ENCODE measurements at places on chromosomes 4 and X. TPM values are rescaled to one million over a fixed set of nuclear protein-coding genes. Genes with fewer than 3 reads are reported as not detected.
A peak's percentile ranks its signal among the peaks of the same experiment; 100 is the strongest.

RGN gene
- 15.8 TPM for polyA plus RNA-seq

DNA sequence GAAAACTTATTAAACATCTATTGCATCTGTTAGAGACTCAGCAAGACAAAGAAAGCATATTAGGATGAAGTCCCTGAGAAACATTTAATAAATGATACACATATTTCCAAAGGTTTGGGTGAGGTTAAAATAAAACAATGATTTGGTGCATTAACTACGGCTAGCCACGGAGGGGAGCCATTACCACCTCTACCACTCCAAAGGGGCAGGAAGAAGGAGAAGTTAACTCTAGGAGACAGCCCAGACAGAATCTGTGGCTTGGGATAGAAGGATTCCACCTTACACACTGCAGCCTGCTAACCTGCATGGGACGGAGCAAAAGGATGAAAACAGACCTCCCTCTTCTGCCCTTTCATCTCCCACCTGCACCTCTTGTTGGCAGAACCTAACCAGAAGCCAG, 189.1 kb upstream of the C1QTNF7 start:
- DNase-seq = peak; percentile 63
- no peaks in the 10 kb centered on the region for H3K27me3 ChIP-seq
- no peak overlapping the region for H3K4me3 ChIP-seq
- no peaks in the 10 kb centered on the region for H3K4me1 ChIP-seq

SHROOM3 gene
- polyA plus RNA-seq = 21.1 TPM

DNA sequence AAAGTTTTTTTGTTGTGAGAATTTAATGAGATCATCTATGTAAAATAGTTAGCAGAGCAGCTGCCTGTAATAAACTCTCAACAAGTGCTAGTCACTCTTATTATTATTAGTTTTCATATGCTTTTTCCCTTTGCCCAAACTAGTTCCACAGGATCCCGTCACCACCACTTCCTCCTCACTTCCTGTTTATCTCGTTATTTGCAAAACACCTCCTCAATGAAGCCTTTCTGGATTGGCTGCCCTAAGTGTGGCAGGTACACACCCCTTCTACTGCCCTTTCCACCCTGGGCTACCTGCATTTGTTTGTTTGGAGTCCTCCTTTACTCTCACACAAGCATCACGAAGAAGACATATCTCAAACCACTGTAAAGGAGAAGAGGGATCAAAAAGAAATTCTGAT, 54.4 kb upstream of the KLF3 start:
- peaks cover 16% of the 10 kb centered on the region for H3K4me1 ChIP-seq
- no peak overlapping the region for H3K27ac ChIP-seq
- H3K27me3 ChIP-seq = no peaks in the 10 kb centered on the region

- H3K27ac ChIP-seq = no peak overlapping the region
- H3K36me3 ChIP-seq = no peaks in the 10 kb centered on the region
- no peaks in the 10 kb centered on the region for H3K27me3 ChIP-seq
- H3K4me1 ChIP-seq = peaks cover 8% of the 10 kb centered on the region
- no peak overlapping the region for H3K4me3 ChIP-seq
Observed at GRCh38 chr4:41110050-41110449, 104.3 kb downstream of the APBB2 start.

GRCh38 chr4:153433754-153434105, 32.4 kb upstream of the TMEM131L start:
- H3K27ac ChIP-seq = no peak overlapping the region
- no peak overlapping the region for H3K4me3 ChIP-seq
- H3K27me3 ChIP-seq = no peaks in the 10 kb centered on the region
- DNase-seq = no peak

TEX13C gene
- polyA plus RNA-seq = not detected

KCND1 gene
- 0.65 TPM for polyA plus RNA-seq

PWWP3B gene
- 0.18 TPM for polyA plus RNA-seq

ADAMTS3 gene
- polyA plus RNA-seq = 1.1 TPM

- no peak for DNase-seq
- no peak overlapping the region for H3K4me3 ChIP-seq
- H3K27me3 ChIP-seq = no peaks in the 10 kb centered on the region
- no peak overlapping the region for H3K27ac ChIP-seq
Observed at GRCh38 chrX:4851534-4851933, 1138.1 kb upstream of the PRKX start.

STARD8 gene
- 19.4 TPM for polyA plus RNA-seq

DNA sequence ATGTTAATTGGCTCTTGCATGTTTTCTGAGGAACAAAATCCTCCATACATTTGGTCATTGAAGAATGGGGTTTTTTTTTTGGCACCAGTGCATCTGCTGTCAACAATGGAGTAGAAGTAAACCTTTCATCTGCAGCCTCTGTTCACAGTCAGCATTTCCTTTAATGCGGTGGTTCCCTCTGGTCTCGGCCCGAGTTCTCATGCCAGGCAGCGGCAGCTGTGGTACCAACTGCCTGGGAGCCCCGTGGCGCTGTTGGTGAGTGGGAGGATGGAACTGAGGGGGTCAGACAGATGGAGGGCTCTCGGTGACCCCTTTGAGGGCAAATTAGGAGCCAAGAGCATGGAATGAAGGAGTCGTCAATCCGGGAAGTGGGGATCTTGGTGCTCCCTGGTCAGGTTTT, 114.7 kb downstream of the AFF1 start:
- H3K27ac ChIP-seq = no peak overlapping the region
- no peaks in the 10 kb centered on the region for H3K27me3 ChIP-seq
- H3K4me1 ChIP-seq = peaks cover 45% of the 10 kb centered on the region

DNA sequence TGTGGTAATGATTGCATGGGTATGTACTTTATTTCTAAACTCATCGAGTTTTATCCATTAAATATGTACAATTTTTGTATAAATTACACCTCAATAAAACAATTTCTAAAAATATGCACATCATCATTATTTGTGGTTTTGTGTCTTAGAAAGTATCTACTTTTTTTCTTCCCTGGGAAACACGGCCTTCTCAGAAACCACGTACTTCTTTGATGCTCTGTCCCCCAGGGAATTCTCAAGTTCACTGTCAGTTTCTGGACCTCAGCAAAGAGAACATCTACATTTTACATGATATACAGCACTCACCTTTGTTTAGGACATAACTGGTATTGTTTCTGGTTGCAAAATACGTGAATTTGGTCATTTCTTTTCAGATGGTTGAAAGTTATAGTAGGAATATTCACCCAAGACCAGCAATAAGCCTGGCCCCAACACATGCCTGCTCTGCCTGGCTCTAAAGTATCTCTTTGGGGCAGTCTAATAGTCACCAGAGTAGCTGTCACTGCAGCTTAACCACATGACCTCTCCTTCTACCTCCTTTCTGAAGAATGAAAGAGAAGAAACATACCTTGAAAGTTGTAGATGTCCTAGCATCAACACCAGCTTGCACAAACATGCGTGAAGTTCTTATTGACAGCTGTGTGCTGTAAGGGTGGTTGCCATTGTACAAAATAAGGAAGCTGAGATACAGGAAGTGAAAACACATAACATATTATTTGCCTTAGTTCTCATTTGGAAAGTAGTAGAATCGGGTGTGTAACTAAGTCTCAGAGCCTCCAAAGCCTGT, 48.4 kb upstream of the SPANXN4 start:
- H3K27me3 ChIP-seq = no peaks in the 10 kb centered on the region
- H3K4me3 ChIP-seq = no peak overlapping the region
- DNase-seq = no peak
- no peaks in the 10 kb centered on the region for H3K36me3 ChIP-seq

- H3K4me1 ChIP-seq = peaks cover 37% of the 10 kb centered on the region
- no peak overlapping the region for H3K4me3 ChIP-seq
- H3K36me3 ChIP-seq = no peaks in the 10 kb centered on the region
Observed at GRCh38 chr4:2810388-2810787, 17.5 kb downstream of the SH3BP2 start.

- peaks cover 7% of the 10 kb centered on the region for H3K4me1 ChIP-seq
- no peak for DNase-seq
- H3K27ac ChIP-seq = peak overlapping the region; percentile 90
- no peak overlapping the region for H3K4me3 ChIP-seq
- no peaks in the 10 kb centered on the region for H3K36me3 ChIP-seq
Observed at GRCh38 chr4:112706840-112707207, 69.9 kb downstream of the LARP7 start.

MAGEA2 gene
- polyA plus RNA-seq = not detected

GRCh38 chr4:78704981-78705683, 71.0 kb upstream of the BMP2K start:
- H3K4me1 ChIP-seq = no peaks in the 10 kb centered on the region
- no peak overlapping the region for H3K4me3 ChIP-seq
- no peak for DNase-seq
- no peaks in the 10 kb centered on the region for H3K36me3 ChIP-seq
- no peak overlapping the region for H3K27ac ChIP-seq
- no peaks in the 10 kb centered on the region for H3K27me3 ChIP-seq

DNA sequence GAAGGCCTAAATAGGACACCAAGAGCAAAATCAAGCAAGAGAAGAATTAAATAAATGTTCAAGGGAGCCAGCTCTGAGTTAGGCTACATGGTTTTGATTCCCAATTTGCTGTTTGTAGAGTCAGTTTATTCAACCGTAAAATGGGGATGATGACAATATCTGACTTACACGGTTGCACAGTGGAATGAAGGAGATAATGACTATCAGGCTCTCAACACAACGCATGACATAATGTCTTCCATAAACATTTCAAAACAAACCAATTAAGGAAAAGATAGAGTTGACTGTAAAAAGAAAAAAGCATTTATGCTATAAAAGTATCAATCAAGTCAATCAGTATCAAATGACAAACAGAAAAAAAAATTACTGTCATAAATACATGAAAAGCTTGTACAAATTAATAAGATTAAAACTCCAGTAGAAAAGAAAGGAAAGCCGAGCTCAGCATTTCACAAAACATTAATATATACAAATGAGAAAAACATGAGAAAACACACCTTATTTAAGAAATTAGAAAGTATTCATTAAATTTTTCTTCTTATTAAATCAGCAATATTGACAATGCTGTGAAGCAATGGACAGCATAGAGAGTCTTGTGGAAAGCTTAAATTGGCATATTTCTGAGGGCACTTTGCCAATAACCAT, 179.0 kb downstream of the SCFD2 start:
- no peak overlapping the region for H3K27ac ChIP-seq
- H3K36me3 ChIP-seq = no peaks in the 10 kb centered on the region
- DNase-seq = no peak
- no peak overlapping the region for H3K4me3 ChIP-seq

DNA sequence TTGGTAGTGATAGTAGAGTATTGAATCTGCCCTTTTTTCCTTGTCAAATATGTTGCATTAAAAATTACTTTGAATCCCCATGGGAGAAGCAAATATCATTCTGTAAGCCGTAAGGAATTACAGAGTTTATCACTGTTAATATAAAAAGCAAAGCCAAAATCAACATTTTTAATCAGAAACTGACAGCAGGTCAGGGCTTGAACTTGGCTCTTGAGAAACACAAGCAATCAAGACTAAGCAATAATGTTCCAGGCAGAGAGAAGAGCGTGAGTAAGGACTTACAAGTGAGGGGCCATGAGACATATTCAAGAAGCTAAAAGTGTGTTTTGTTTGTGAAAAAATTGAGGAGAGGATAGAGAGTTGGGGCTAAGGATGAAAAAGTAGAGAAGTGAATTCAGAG, 68.2 kb downstream of the ARHGAP6 start:
- no peak overlapping the region for H3K4me3 ChIP-seq
- DNase-seq = no peak
- no peaks in the 10 kb centered on the region for H3K36me3 ChIP-seq
- no peak overlapping the region for H3K27ac ChIP-seq
- peaks cover 5% of the 10 kb centered on the region for H3K27me3 ChIP-seq
- H3K4me1 ChIP-seq = no peaks in the 10 kb centered on the region

GRCh38 chr4:7391637-7392437, 42.9 kb downstream of the PSAPL1 start:
- H3K36me3 ChIP-seq = no peaks in the 10 kb centered on the region
- H3K27ac ChIP-seq = no peak overlapping the region
- peaks cover 2% of the 10 kb centered on the region for H3K4me1 ChIP-seq
- no peak overlapping the region for H3K4me3 ChIP-seq
- DNase-seq = no peak

DNA sequence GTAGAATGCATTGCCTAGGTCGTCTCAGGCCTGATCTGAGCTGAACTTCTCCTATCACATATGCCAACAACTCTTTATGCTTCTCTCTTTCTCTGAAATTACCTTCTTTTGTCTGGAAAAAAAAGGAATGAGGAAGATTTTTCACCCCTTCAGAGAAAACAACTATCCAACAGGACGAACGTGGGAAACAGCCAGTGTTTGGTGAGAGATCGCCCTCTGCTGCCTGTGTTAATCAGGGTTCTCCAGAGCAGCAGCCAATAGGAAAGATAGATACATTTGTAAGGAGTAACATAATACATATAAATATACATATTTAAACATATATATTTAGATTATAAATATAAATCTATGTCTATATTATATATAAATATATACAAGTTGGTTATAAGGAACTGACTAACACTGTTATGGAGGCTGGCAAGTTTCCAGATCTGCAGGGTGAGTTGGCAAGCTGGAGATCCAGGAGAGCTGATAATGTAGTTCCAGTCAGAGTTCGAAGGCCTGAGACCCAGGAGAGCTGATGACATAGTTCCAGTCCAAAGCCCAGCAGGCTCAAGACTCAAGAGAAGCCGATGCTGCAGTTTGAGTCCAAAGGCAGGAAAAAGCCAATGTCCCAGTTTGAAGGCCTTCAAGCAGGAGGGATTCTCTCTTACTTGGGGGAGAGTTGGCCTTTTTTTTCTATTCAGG, 13.3 kb downstream of the CETN2 start:
- no peaks in the 10 kb centered on the region for H3K4me1 ChIP-seq
- H3K27me3 ChIP-seq = no peaks in the 10 kb centered on the region
- peak; percentile 46 for DNase-seq

NFKB1 gene
- polyA plus RNA-seq = 12.3 TPM

- H3K27me3 ChIP-seq = no peaks in the 10 kb centered on the region
- DNase-seq = no peak
- no peak overlapping the region for H3K4me3 ChIP-seq
Observed at GRCh38 chr4:95761426-95761825, 78.5 kb upstream of the PDHA2 start.
